ENCODE measurements at places on chromosomes 4 and X. TPM values are rescaled to one million over a fixed set of nuclear protein-coding genes. Genes with fewer than 3 reads are reported as not detected.

DNA sequence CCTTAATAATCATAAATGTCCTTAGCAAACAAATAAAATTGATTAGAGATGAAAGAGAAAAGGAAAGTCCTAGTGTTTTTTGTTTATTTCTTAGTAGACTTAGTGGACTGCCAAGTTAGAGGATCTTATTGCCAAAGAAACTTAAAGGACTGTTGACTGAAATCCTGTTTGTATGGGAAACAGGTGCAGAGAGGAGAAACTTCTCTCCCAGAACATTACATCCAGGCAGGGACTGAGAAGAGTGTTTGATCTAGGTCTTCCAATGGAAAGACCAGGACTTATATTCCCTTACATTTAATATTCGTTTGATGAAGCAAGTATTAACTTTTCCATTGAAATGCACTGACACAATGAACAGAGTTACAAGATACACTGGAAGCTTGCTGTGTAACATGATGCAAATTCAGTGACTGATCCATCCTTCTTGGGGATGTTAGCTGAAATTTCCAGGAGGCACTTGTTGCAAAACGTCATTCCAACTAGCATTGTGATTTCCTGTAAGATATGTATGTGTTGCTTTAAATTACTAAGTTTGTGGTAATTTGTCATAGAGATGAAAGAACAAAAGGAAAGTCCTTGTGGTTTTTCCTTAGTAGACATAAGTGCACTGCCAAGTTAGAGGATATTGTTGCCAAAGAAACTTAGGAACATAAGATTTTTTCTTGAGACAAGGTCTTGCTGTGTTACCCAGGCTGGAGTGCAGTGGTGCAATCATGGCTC is 505.6 kb downstream of the STIM2 start:
- DNase-seq: no peak

The AKAP14 gene
- total RNA-seq: not detected

The MMRN1 gene
- 32.3 TPM for total RNA-seq

The RBM46 gene
- total RNA-seq: not detected

DNA sequence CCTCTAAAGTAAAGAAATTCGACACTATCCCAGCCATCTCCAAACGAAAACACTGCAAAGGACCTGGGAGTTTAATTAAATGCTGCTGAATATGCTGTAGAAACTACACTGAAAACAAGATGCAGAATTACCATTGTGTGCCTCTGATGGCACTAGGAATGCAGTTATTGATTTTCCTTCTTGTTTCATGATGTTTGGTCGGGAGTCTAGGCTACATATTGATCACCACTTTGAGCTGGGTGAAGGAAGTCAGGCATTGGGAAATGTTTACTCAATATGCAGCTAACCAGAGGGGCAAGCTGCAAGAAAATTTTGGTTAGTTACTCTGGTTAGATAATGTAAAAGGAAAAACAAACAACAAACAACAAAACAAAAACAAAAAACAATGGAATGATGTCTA is 650.7 kb upstream of the GALNTL6 start:
- DNase-seq: no peak

DNA sequence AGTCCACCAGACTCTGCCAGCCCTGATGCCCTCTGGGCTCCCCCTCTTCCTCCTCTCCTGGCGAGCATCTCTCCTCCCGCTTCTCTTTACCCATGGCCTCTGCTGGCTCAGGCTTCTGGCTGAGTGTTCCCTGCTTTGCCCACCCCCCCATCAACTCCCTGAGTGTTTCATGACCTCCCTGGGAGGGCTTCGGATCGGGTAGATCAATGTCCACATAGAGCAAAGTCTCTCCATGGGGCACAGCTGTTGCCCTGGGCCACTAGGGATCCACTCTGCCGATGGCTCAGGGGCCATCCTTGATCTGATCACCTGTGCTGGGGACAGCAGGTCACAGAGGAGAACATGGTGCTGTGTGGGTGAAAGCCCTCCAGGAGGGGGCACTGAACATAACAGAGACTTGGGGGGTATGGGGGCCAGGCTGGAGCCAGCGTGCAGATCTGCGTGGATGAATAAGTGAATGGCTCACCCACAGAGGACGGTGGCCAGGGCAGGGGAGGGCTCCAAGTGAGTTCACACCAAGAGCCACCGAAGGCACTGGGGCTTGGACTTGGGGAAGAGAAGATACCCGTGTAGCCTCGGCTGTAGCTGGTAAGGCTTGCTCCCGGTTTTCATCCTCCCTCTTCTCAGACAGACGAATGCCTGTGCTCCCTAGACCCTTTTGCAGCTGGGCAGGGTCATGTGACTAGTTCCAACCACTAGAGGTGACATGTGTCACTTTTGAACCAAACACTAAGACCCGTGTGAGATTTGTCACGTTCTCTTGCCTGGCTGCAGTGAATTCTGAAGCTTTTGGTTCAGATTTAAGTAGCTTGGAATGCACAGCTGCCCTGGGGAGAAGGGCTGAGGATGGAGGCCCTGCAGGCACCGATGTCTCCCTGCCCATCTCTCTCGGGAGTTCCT is 23.2 kb upstream of the AFAP1 start:
- DNase-seq: no peak

- DNase-seq: no peak
Measured at GRCh38 chrX:28491322-28491721, 95.9 kb upstream of the IL1RAPL1 start.

The CCDC149 gene
- 25.5 TPM for total RNA-seq

DNA sequence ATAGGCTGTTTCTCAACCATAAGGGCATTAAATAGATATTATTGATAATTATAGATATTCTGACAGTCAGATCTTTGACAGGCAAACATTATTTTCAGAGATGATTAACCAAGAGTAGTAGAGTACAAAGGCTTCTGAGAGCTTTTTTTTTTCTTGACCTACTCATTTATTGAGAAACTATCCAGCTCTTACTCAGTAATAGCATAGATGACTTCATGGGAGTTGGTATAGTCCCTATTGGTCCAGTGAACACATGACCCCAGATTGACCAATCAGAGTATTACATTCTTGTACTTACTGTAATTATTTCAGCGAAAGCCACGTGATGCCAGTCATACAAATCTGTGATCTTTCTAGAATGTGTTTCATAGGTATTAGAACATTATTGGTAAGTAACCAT is 508.7 kb downstream of the FSTL5 start:
- DNase-seq: no peak
